ENCODE measurements at places on chromosomes 11 and 22.

DNA sequence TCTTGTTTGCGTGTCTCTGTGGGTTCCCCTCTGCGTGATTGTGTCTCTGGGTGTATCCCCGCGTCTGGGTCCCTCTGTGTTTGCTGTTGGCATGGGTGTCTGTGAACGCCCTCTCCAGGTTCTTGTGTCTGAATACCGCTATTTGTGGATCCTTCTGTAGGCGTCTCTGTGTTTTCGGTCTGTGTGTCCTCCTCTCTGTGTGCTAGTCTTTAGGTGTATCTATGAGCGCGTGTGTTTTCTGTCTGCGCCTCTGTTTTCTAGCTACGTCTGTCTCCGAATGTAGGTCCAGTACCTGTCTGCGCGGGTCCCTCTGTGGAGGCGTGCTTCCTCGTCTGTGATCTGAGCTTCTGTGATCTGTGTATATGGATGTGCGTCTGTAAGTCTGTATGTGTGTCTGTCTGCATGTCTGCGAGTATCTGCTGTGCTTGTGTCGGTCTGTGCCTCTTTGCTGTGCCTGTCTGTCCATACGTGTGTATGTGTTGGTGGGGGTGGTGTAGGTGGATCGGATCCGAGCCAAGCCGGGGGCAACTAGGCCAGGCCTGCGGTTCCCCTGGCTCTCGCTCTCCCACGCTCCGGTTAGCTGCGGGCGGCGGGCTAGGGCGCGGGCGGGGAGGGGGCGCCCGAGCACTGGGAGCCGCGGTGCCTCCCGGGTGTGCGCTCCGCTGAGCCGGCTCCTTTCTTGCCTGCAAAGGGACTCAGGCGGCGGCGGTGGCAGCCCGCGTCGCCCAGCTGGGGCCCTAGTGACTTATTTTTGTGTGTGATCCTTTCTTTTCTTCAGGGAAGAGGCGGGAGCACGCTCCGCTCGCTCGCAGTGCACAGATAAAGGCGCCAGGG, 105.3 kb upstream of the E2F8 start:
- DNase-seq: no peak

DNA sequence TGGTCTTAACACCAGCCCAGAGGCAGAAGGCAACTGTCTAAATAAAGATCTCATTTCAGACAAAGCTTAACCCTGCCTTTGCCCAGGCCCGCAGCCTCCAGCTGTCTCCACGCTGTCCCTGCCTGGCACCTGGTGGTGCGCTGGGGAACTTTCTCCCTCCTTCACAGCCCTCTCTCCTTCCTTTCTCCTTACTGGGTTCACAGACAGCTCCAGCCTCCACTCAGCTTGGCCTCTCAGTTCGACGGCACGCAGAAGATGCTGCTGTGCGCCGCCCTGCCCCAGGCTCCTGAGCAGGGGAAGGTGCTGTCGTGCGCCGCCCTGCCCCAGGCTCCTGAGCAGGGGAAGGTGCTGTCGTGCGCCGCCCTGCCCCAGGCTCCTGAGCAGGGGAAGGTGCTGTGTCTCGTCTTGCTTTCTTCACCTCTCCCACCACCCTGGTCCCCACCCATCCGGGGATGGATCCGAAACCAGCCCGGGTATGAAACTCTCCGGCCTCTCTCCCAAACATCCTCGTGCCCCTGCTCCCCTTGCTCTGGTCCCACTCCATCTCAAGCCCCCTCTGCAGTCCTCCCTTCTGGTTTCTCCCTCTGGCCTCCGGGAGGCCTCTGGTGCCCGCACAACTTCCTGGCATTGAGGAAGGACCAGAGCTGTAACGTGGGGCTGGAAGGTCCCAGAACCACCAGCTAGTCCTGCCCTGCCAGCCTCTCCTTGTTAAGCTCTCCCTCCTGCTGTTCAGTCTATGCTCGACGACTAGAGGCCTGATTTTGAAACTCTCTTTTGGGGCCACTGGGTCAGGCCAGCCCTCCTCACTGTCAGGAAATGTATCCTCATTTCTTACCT, 22.9 kb upstream of the JAM3 start:
- DNase-seq: no peak

DNA sequence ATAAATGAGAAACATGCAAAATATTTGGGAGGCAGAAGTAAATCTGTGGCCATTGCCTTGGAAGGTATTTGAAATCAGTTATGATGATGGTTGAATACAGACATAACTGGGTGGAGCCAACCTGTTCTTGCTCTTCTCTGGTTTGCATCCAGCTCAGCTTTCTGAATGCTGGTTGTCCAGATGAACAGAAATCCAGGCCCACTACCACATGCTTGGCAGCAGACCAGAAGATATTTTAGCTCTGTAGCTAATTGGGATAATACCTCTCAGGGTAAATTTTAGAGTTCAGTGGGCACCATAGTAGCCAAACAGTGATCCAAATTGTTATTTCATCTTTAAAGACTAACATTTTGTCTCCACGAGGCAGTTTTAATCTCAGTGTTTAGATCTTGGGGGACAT, 308.3 kb downstream of the RAB38 start:
- no peak for DNase-seq

- no peak for DNase-seq
Observed at GRCh38 chr11:117992136-117992535, 5.9 kb downstream of the IL10RA start.

DNA sequence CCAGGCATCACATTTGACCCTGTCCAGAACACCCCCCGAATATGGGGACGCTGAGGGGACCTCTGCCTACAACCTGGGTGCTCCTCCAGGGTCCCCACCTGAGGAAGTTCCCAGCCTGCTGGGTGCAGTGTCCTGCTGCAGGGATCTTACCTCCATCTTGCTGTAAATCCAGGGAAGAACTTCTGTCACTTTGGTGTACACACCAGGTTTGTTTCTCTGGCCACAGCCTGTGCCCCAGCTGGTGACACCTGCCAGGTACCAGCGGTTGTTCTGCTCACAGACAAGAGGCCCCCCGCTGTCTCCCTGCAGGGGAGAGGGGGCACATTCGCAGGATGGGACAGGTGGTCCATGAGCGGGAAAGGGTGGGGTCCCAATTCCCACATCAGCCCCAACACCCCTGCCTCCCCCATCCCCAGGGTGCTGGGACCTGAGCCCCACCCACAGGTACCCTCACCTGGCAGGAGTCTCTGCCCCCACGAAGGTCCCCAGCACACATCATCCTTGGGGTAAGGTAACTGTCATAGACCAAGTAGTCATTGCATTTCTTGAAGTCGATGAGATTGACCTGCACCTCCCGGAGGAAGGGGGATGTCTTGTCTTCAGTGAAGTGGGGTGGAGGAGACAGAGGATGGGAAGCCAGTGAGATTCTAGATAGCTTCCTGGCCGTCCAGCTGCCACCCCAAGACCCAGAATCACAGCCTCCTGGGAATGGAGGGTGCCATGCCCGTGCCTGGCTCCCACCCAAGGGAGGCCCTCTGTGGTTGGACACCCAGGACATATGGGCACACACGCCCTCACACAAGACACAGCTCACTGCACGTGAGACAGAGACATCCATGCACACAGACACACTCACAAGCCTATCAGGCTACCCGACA, 25.5 kb downstream of the TMPRSS13 start:
- DNase-seq: no peak
